NCI-H1694 (cell line): ENCODE measurements at places on chromosomes 16 and 17.

- no peak for DNase-seq
These were observed 449.8 kb downstream of the KCNJ18 start for GRCh38 chr17:22142091-22142490.

- peak; percentile 64 for DNase-seq
These were observed 2046.8 kb downstream of the TP53TG3F start for GRCh38 chr16:35506018-35506897.

- no peak for DNase-seq
These were observed 1.1 kb upstream of the NTN1 start for GRCh38 chr17:9020096-9020823.

DNA sequence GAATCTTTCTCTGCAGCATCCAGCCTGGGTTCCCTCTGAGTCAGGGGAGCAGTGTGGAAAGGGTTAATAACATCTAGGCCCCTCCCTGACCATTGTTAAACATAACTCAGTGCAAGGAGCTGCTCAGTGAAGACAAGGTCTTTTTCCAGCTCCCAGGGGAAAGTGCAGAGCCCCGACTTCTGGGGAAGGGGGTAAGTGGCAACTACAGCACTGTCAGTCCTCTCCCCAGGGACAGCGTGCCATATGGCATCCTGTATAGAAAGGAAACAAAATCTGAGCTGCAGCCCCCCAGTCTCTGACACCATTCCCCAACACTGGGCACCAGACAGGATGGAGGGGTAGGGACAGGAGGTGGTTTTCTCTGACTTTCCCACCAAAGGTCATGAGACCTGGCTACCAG, 7.8 kb downstream of the MRPL27 start:
- DNase-seq = peak; percentile 18

DNA sequence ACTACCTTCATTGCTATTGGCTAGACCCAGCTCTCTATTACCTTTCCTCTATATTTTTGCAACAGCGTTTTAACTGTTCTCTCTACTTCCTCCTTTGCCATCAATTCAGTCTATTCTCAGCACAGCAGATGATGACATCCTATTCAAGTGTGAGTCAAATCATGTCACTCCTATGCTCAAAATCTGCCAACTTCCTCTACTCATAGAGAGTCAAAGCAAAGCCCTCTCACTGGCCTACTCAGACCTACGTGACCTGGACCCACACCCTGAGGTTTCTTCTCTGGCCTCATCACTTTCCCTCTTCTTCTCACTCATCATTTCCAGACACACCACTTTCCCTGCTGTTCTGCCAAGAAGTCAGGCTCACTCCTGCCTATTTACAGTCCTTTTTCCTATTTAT, 289.0 kb upstream of the AXIN2 start:
- no peak for DNase-seq

GRCh38 chr17:66514227-66514806, 211.9 kb downstream of the PRKCA start:
- DNase-seq = no peak
